Skeletal muscle cell (primary cell): ENCODE measurements at places on chromosomes 12 and 14.

DNA sequence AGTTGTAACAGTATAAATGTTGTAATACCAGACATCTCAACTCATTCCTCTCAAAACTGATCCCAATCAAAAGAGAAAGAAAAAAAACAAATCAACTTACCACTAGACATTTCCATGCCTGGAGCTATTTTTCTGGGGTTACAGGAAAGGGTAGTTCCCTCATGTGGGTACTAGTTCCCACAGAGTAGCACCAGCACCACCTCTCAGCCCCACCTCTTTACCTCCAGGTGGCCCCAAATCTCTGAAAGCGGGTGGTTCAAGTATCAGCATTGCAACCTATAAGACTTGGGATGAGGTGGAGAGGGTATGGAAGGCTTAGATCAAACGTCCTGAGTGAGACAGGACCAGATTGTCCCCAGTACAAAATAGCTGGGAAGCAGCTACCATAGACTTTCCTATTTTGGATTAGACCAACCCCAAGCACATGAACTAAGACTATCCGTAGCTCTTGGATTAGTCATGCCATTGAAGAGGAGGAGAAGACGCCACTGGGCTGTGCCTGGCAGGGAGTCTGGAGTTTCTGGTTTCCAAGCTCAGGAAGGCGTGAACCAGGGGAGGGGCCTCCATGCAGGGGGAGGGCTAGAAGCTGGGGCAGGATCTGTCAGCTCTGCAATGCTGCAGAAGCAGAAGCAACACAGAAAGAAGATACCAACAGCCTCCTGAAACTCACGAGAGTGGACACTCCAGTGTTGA, at the start of gene SLC39A2:
TSS of gene SLC39A2 (plus strand) at position 620 of the 693 bp plus-strand sequence. CDS start 154 bp downstream, outside the sequence.
- peak; percentile 28 for DNase-seq

DNA sequence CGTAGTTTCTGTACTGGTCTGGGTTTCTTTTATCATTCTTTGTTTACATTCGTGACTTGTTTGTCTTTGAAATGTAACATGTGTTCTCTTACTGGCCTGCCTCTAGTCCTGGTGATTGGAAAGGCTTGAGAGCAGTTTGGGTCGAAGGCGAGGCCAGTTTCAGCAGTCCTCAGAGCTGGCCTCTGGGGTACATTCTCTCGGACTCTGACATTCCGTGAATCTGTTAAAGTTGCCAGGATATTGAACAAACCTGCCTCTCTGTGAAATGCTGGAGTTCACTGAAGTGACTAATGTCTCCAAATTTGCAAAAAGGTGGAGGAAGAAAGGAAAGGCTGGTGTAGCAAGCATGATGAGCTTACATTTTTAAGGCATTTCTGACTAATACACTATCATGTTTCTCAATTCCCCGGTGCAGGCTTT, 1.5 kb downstream of the PLEKHA5 start:
- no peak for DNase-seq

GRCh38 chr14:92903359-92903758, 19.6 kb upstream of the CHGA start:
- DNase-seq: no peak

DNA sequence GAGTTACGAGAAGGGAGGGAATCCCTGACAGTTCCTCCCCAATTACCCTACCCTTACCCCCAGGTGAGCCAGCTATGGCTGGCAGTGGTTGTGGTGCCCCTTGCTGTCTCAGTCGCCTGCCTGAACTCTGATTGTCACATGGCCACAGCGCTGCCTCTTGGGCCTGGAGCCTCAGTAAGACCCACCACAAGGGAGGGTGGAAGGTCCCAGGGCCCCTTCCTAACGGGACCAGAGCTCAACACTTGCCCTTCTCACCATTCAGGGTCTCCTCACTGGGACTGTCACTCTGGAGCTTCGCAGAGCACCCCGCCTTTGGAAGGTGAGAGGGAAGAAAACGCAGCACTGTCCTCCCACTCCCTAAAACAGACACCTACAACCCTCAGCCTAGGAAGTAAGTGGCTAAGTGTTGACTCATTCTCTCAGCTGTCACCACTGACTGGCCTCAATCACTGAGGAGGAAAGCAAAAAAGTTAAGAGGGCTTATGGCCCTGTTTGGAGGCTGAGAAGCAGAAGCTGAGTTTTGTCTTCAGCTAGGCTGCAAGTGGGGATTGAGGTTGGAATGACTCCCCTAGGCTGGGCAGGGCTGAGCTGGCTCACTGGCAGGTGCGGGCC, 1.0 kb downstream of the TMEM253 start:
- DNase-seq: no peak

- DNase-seq: no peak
These were observed 133.1 kb downstream of the MED13L start for GRCh38 chr12:116144384-116144783.

DNA sequence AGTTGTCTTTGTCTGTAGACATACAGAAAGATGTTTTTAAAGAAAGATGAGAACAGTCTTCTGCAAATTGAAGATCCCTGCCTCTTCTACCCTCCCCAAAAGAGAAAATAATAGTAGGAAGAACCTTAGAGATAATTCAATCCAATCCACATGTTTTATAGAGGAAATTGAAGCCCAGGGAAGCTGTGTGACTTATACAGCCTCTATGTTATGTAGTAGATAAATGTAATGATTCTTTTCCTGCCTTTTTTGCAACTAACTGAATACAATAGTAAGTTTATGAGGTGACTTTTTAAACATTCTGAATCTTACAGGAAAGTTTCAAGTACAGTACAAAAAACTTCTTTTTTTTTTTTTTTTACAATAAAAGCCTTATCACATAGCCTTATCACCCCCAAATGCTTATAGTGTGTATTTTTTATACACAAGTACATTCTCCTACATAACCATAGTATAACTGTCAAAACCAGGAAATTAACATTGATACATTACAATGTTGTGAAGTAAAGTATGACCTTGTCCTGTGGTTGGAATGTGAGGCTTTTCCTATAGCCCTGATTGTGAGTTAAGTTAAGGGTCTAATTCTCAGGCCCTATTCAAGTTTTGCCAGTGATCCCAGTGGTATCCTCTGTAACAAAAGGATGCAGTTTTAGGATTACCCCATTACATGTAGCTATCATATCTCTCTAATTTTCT, 94.4 kb downstream of the FIGNL2 start:
- DNase-seq: no peak

DNA sequence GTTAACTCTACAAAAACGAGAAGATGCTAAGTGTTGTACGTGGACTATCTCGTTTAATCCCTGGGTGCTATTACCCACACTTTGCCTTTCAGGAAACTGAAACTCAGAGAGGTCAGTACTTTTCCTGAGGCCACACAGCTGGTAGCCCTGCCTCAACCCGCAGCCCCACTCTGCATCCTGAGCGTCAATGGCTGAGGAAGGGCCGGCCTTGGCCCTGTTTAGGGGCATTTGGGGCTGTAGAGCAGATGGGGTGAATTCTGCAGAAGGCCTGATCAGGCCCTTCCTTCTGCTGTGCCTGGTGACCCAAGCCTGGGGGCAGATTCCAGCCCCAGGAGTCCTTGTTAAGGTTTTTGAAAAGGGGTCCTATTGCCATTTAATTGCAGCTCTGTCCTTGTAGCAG, 3.7 kb upstream of the CCDC197 start:
- no peak for DNase-seq
